BE2C (cell line): ENCODE measurements at places on chromosomes 6 and 20.

- no peak for DNase-seq
These were observed 69.5 kb downstream of the PREX1 start for GRCh38 chr20:48758206-48758820.

- DNase-seq, result no peak
These were observed 240.7 kb downstream of the RNGTT start for GRCh38 chr6:88722686-88723085.

GRCh38 chr20:10982692-10983091, 308.9 kb upstream of the JAG1 start:
- DNase-seq, result no peak

DNA sequence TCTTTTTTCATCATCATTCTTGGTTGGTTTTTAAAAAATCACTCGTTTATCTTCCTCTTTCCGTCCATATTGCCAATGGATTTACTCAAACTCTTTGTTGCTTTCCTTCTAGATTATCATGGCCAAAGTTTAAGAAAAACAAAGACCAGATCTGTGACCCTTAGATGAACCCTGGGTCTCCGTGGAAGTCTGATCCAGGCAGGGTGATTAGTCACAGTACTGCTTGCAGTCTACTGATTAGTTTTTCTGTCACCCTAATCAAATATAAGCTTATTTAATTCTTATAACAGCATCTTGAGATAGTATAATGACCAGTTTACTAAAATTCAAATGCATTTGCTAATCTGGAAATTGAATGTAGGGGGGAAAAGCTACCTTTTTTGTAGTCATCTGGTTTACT, 6.0 kb upstream of the SMIM28 start:
- DNase-seq, result peak; percentile 47

DNA sequence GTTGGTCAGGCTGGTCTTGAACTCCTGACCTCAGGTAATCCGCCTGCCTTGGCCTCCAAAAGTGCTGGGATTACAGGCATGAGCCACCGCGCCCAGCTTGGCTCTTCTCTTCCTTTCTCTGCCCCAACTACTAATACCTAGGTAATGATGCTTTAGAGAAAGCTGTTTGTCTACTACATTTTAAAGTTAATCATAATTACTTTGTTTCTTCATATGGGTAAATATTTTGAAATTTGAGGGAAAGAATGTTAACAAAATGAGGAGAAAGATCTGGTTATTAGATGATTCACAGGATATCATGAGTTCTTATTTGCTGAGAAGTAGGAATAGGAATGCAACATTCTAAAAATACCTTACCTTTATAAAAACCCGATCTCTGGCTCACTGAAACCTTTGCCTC, 18.4 kb upstream of the PTPRK start:
- DNase-seq, result no peak

GRCh38 chr6:153449279-153449678, 318.2 kb upstream of the RGS17 start:
- no peak for DNase-seq

DNA sequence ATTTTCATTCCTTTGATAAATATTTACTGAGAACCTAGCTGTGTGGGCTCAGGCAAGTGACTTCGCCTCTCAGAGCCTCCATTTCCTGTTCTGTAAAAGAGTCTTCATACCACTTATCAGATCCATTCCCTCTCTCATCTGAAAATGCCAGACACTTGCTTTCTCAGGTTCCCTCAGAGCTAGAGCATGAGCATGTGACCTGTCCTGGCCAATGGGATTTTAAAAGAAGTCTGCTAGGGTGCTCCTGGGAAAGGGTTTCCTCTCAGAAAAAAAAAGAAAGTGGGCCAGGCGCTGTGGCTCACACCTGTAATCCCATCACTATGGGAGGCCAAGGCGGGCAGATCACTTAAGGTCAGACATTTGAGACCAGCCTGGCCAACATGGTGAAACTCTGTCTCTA, 5.3 kb downstream of the KCNB1 start:
- DNase-seq, result no peak

GRCh38 chr6:166911248-166911677, 45.1 kb downstream of the RNASET2 start:
- no peak for DNase-seq

GRCh38 chr6:131741688-131742393, 31.0 kb upstream of the CTAGE9 start:
- DNase-seq, result no peak

GRCh38 chr6:169420912-169421543, 167.4 kb upstream of the THBS2 start:
- DNase-seq, result peak; percentile 40

DNA sequence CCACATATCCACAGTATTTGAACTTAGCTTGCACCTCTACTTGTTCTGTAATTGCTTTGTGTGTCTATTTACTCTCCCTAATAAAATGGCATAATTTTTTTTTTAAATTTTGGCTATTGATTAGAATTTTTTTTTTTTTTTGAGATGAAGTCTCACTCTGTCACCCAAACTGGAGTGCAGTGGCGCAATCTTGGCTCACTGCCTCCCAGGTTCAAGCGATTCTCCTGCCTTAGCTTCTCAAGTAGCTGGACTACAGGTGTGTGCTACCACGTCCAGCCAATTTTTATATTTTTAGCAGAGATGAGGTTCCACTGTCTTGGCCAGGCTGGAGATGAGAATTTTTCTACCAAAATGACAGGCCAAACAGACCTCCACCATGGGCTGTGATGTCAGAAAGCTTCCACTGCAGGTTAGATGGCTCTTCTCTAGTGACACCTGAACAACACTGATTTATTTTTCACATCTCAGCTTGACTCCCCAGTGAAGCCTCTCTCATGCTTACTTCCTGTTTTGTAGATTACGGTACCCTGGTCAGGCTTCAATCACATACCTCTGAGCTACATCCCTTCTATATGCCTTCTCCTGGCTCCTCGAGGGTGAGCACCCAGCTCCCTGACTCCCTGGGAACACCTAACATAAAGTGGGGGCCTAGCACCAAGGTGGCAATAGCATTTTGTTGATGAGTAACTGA, 112.8 kb downstream of the ARHGAP18 start:
- DNase-seq, result no peak

DNA sequence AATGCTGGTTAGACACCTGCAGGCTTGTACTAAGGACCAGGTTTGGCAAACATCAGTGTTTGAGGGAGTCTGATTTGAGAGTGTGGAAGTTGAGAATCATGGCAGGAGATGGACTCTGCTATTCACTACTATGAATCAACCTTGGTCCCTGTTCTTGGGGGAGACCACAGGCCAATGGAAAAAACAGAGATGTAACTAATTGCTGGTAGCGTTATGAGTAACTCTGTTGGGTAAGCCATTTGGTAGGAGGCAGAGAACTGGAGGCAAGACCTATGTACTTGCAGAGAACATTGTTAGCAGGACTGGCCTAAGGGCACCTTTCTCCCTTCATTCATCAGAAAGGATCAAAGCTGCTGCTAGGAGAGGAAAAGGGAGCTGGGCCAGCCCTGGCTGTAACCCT, 8.3 kb upstream of the WFDC2 start:
- no peak for DNase-seq

GRCh38 chr20:34922654-34923381, 32.8 kb downstream of the GSS start:
- DNase-seq, result no peak

DNA sequence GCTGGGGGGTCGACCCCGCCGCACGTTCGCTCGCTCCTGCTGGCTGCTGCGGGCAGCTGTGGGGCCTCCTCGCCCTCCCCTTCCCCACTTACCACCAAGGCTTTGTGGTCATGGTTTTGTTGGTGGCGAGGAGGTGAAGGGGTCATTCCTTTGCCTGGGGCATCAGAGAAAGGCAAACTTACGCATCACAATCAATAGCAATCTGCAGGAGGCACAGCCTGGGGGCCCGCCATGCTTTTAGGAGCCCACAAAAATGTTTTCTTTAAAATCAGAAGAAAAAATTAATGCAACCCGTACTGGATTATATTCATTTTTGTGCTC, 137.0 kb downstream of the IMPG1 start:
- no peak for DNase-seq

- DNase-seq, result no peak
These were observed 25.4 kb downstream of the CHRNA4 start for GRCh38 chr20:63335711-63336110.

- no peak for DNase-seq
These were observed at the start of gene IPCEF1 for GRCh38 chr6:154356690-154357089. IPCEF1 (minus strand) TSS chr6:154356803; CDS start chr6:154265947, 90,856 bp downstream.

- no peak for DNase-seq
These were observed 12.7 kb downstream of the SAYSD1 start for GRCh38 chr6:39102071-39102820.

GRCh38 chr20:50715694-50716093, 15.7 kb upstream of the PARD6B start:
- no peak for DNase-seq

- DNase-seq, result no peak
These were observed 348.3 kb upstream of the PRND start for GRCh38 chr20:4373454-4373853.

DNA sequence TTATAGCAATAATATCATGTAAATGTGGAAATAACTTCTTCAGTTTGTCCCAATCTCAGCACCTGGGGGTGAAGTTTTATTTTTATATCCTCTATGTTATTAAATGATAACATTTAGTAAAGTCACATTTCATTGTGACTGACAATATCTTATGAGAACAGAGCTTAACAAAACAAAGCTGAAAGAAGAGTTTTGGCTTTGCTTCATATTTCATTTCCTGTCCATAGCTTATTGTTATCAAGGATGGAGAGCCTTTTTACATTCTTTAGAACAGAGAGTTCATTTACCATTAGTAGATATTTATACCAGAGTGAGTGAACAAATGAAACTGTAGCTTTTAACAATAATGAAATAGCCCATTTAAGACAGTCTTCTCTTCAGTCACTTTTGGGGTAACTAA, 231.9 kb upstream of the SGK1 start:
- no peak for DNase-seq

DNA sequence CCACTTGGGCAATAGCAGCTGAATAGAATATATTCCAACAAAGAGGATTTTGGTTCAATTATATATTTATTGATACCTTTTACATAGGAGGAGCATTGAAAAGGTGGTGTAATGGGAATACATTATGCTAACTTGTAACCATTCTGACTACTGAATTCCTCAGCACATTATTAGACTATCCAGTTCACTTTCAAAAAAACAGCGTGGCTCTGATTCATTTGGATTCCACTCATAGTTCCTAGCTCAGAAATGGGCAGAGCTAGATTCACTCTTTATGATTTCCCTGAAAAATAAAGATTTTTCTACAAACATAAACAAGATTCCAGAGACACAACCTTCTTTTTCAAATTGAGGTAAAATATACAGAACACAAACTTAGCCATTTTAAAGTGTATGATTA, 9.2 kb upstream of the TRERF1 start:
- no peak for DNase-seq

- no peak for DNase-seq
These were observed 18.5 kb upstream of the DCBLD1 start for GRCh38 chr6:117463762-117464665.

- DNase-seq, result no peak
These were observed 8.7 kb downstream of the GPLD1 start for GRCh38 chr6:24480705-24481104.

- no peak for DNase-seq
These were observed 369.4 kb downstream of the UTRN start for GRCh38 chr6:144654506-144654905.

GRCh38 chr6:168122011-168122410, 43.0 kb upstream of the FRMD1 start:
- no peak for DNase-seq

- no peak for DNase-seq
These were observed 62.6 kb upstream of the PMEPA1 start for GRCh38 chr20:57772349-57772964.

- DNase-seq, result no peak
These were observed 102.3 kb downstream of the HIVEP2 start for GRCh38 chr6:142842418-142843261.

- no peak for DNase-seq
These were observed 180.9 kb downstream of the ARID1B start for GRCh38 chr6:156957931-156958547.

GRCh38 chr20:4006640-4007039, 8.7 kb downstream of the RNF24 start:
- peak; percentile 47 for DNase-seq

DNA sequence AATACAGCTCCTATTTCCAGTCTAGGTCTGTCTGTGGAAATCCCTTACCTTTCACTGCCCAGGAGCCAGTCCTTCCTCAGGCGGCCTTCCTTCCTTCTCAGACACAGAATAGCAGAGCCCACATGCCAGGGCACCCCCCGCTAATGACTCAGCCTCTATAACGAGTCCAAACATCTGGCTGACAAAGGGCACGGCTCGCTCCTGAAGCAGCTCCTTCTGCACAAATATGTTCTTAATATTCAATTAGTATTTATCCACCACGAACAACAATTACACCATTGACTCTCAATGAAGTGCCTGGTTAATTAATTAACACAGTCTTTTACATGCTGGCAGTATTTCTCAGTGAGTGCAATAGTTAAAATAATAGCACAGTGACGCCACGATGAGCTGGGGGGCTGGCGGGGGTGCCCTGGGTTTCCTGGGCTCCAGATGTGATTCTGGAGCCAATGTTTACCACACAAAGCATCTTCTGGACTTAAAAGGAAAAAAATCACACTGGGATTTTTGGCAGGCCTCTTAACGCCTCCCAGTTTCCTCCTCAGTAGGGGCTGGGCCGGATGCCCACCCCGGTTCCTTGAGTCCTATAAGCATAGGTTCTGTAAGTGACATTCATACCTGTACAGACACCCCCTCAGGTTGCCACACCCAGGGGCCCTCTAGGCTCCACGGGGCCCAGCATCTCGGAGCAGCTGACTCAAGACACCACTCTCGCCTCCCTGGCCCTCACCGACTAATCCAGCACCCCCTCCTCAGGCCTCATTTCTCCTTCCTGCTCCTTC, 158.6 kb upstream of the MLN start:
- no peak for DNase-seq

- DNase-seq, result no peak
These were observed 17.9 kb downstream of the REPS1 start for GRCh38 chr6:138970159-138970558.

DNA sequence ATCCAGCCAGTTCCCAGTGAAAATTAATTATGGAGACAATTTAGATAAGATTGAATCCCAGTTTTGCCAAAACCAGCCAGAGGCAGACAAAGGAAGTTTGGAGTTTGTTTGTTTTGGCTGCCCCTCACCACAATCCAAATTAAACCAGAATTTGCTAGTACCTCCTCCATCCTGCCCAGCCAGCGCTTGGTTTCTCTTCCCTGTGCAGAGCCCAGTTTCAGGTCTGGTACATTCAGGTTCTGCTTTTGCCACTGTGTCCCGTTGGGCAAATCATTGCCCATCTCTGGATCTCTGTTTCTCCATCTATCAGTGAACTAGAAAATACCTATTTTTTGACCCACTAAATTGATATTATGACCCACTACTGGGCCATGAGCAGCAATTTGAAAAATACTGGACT, 26.4 kb downstream of the FOXP4 start:
- no peak for DNase-seq

- no peak for DNase-seq
These were observed 18.0 kb downstream of the KLHL31 start for GRCh38 chr6:53647462-53648094.

DNA sequence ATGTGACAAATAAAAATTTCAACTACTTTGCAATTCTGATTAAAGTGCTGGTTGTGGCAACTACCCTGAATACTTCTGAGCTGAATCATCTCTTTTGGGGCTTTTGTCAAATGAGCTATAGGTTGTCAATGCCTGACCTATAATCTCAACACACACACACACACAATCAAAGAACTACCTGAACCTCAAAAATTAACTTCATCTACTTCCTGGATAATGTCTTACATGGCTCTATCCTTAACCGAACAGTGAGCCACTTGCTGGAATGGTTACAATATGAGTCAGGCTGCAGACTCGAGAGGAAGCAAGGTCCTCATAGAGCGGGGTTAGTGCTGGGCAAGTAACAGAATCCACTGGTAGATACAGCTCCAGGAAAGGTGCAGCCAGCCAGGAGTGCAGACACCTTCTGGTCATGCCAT, 70.6 kb upstream of the DST start:
- DNase-seq, result no peak
